Activated effector memory CD4-positive, alpha-beta T cell treated with Interleukin-2 at 50 U/mL for 16 hours (primary cell): ENCODE measurements at places on chromosomes 7 and 10.

DNA sequence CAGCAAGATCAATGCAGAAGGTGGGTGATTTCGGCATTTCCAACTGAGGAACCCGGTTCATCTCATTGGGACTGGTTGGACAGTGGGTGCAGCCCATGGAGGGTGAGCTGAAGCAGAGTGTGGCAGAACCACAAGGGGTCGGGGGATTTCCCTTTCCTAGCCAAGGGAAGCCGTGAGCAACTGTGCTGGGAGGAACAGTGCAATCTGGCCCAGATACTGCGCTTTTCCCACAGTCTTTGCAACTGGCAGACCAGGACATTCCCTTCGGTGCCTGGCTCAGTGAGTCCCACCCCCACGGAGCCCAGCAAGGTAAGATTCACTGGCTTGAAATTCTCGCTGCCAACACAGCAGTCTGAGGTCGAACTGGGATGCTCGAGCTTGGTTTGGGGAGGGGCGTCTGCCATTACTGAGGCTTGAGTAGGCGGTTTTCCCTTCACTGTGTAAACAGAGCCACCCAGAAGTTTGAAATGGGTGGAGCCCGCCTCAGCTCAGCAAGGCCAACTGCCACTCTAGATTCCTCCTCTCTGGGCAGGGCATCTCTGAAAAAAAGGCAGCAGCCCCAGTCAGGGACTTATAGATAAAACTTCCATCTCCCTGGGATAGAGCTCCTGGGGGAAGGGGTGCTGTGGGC lies 58.6 kb upstream of the SLC26A5 start:
- no peak for DNase-seq

GRCh38 chr7:135933509-135934188 lies 43.5 kb downstream of the MTPN start:
- no peak for DNase-seq

DNA sequence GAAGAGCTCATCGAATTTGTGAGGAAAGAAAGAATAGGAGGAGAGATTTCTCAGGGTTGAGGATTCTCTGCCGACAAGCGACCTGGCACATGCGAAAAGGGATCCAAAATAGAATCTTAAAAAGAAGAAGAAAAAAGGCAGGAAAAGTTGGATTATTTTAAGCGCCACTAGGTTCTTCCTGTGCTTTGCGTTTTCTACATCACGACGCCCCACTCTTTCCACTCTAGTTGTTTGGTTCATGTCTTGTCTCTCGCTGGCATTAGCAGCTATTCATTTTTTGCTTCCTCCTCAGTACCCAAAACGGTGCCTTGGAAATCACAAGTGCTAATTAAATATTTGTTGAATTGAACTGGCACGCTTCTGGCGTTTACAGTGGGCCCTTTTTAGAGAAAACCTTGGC lies 674 bp upstream of the FRA10AC1 start:
- DNase-seq, result no peak

- DNase-seq, result no peak
Observed at GRCh38 chr7:16492513-16493062, 27.1 kb upstream of the SOSTDC1 start.

- no peak for DNase-seq
Observed at GRCh38 chr10:77592510-77592909, 45.1 kb downstream of the KCNMA1 start.

DNA sequence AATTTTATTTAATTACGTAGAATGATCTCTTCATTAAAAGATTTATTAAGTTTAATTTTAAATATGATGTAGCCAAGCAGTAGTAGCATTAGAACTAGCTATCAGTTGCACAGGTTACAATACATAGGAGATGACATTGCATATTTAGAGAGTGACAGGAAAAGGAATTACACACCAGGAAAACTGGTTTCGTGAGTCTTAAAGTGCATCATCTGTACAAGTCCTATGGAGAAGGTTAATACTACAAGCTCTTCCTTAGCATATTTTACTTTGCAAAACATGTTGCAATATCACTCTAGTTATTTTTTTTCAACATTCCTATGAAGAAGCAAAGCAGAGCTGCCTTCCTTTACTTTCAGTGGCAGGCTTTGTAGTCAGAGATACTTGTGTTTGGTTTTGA lies 20.2 kb upstream of the SEM1 start:
- DNase-seq, result no peak

DNA sequence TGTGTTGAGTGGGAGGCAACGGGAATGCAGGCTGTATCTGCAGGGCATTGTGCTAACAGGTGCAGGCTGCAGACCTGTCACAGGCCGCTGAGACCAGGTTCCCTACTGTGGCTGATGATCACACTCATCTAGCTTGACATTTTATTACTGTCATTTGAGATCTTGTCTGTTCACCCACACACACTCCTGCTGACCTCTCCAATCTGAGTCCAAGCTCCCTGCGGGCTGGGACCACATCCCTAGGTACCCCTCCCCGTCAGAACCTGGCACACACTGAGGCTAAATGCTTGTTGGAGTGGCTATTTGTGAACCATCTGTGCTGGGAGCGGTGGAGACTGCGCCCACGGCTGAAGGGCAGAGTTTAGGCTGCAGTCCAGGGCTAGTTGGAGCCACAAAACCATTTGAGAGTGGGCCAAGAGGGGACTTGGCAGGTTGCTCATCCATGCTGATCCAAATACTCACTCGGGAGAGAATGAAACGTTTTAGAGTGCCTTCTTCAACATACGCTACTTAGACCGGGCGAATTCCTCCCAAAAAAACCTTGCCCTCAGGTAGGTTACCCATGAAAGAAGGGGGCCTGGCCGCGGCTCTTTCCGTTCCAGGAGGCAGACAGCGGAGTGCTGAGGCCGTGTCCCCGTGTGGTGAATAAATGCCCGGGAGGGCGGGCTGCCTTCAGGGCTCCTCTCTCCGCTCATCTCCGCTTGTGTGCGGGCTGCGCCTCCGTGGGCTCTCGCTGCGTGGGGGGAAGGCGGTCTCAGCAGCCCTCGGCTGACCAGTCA lies 164.4 kb downstream of the RGS10 start:
- no peak for DNase-seq

GRCh38 chr7:14054125-14054524 lies 64.7 kb upstream of the ETV1 start:
- no peak for DNase-seq

GRCh38 chr7:41917-42565 lies 150.3 kb upstream of the FAM20C start:
- DNase-seq, result no peak

DNA sequence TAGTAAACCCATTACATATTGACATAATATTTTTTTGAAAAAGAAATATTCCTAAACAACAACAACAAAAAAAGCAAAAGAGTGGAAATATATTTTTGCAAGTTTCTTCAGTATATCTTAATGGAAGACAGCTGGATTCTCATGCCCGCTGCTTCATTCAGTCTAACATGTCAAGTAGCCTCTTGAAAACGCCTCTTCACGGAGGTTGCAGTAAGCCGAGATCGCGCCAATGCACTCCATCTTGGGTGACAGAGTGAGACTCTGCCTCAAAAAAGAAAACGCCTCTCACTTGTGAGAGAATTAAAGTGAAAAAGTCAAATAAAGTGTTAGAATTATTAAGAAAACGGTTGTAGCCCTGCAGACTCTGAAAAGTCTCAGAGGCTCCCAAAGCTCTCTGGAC lies 1.3 kb downstream of the CUTC start:
- no peak for DNase-seq

DNA sequence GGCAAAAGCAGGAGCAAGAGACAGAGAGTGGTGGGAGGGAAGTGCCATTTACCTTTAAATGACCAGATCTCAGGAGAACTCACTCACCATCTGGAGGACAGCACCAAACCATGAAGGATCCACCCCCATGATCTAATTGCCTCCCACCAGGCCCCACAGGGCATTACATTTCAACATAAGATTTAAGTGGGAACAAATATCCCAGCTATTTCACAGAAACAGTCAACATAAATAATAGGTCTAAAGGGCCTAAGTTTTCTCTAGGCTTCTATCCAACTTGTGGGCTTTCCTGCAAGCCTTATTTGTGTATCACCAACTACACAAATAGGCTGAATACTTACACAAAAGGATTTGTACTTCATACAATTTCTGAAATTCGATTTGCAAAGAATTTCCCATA lies 196.8 kb upstream of the POT1 start:
- no peak for DNase-seq

DNA sequence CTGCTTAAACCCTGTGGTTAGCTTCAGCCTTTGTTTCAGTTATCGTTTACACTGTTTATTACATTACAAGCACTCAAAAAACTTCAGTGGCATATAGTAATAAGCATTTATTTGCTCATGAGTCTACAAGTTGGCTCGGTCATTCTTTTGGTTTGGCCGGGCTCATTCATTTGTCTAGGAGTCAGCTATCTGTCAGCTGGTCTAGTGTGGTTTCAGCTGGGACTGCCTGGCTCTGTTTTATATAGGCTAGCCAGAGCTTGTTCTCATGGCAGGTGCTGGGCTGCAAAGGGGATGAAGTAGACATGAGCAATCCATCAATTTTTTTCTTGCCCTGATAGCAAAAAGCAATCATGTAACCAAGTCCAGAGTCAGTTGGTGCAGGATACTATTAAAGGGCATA lies 103.6 kb downstream of the MKLN1 start:
- no peak for DNase-seq

GRCh38 chr7:33762151-33762910 lies 143.0 kb upstream of the BMPER start:
- no peak for DNase-seq

DNA sequence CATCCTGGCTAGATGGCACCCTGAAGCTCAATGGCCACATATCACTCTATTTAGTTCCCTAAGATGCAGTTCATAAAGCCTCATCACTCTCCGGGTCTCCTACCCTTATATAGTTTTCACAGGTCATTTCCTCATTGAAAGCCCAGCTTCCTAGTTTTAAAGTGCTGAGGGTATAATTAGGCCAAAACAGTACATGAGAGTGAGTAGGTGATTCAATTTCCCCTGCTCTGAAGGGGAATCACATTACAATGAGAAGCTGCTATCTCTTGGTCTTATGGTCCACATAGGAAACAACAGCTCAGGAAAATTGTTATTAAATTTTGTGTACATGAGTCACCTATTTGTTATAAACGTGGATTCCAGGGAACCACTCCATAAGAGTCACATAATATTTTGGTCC lies 162.0 kb downstream of the SEMA3E start:
- DNase-seq, result no peak

DNA sequence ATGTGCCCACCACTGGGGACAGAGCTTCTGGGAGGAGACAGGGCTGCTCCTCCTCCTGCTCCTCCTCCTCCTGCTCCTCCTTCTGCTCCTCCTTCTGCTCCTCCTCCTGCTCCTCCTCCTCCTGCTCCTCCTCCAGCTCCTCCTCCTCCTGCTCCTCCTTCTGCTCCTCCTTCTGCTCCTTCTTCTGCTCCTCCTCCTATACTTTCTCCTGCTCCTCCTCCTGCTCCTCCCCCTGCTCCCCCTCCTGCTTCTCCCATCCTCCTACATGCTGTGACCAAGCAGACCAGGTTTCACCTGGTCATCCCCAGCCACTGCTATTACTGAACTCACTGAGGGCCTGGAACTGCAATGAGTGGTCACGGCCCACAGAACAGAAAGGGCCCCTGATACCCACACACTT lies 154.0 kb upstream of the PPP2R2D start:
- no peak for DNase-seq

GRCh38 chr7:46619723-46620310 lies 698.7 kb upstream of the IGFBP3 start:
- DNase-seq, result no peak

DNA sequence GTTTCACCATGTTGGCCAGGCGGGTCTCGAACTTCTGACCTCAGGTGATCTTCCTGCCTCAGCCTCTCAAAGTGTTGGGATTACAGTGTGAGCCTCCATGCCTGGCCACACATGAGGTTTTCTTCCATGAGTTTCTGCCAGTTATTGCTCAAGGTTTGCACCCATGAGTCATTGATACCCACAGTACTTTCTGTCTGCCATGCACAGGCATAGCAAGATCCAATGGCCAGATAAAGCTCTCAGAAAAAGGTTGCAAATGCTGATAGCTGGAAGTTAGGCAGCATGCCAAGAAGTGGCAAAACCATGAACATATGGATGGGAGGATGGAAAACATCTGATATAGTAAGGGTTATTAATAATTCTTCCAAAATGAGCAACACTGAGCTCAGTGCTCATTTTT lies 298.7 kb upstream of the NRG3 start:
- DNase-seq, result no peak

GRCh38 chr7:13990319-13990983 lies 985 bp upstream of the ETV1 start:
- DNase-seq, result peak; percentile 9

GRCh38 chr7:129989466-129989865 lies 36.7 kb upstream of the UBE2H start:
- DNase-seq, result no peak

- DNase-seq, result no peak
Observed at GRCh38 chr7:130231792-130232191, 24.1 kb downstream of the SSMEM1 start.

GRCh38 chr10:110681023-110681681 lies 37.0 kb downstream of the RBM20 start:
- no peak for DNase-seq

DNA sequence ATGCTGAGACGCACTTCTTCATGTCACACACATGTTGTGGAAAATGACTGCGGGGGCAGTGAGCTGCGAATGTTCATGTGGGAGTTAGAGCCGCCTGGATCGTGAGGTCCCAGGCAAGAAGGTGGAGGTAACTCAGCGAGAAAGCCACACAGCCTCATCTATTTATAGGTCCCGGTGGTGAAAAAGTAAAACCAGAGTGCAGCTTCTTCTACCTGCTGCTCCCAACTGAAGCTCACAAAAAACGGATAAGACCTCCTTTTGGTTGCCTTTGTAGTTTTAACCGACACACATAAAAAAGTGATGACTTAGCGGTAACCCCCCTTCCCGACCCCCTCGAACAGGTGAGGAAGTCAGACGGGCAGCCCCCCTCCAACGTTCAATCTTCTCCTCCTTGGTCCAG lies 276.9 kb downstream of the GATA3 start:
- peak; percentile 11 for DNase-seq

GRCh38 chr10:61901829-61902444 lies 438 bp downstream of the ARID5B start:
- DNase-seq, result no peak

- DNase-seq, result no peak
Observed at GRCh38 chr7:102300643-102301221, 14.1 kb downstream of the SH2B2 start.

DNA sequence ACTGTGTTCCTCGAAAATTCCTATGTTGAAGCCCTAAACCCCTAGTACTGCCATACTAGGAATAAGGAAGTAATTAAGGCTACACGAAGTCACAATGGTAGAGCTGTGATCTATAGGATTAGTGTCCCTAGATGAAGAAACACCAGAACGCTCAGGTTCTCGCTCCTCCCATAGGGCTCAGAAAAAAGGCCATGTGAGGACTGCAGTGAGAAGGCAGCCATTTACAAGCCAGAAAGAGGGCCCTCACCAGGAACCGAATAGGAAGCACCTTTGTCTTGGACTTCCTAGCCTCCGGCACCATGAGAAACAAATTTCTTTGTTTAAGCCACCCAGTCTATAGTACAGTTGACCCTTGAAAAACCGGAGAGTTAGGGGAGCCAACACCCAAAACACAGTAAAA lies 46.2 kb downstream of the CACUL1 start:
- DNase-seq, result no peak

- no peak for DNase-seq
Observed at GRCh38 chr7:26186364-26187311, 13.9 kb downstream of the HNRNPA2B1 start.

GRCh38 chr10:130371666-130372065 lies 235.5 kb downstream of the GLRX3 start:
- no peak for DNase-seq

GRCh38 chr10:46301721-46302479 lies 15.1 kb downstream of the ANTXRL start:
- no peak for DNase-seq

- DNase-seq, result no peak
Observed at GRCh38 chr7:143444063-143444782, 970 bp downstream of the TAS2R60 start.
